Stimulated activated CD8-positive, alpha-beta memory T cell treated with anti-CD3 and anti-CD28 coated beads, Interleukin-7, amount 100 ng/mL, for 24 hours (primary cell): ENCODE measurements at places on chromosomes 13 and 19.

DNA sequence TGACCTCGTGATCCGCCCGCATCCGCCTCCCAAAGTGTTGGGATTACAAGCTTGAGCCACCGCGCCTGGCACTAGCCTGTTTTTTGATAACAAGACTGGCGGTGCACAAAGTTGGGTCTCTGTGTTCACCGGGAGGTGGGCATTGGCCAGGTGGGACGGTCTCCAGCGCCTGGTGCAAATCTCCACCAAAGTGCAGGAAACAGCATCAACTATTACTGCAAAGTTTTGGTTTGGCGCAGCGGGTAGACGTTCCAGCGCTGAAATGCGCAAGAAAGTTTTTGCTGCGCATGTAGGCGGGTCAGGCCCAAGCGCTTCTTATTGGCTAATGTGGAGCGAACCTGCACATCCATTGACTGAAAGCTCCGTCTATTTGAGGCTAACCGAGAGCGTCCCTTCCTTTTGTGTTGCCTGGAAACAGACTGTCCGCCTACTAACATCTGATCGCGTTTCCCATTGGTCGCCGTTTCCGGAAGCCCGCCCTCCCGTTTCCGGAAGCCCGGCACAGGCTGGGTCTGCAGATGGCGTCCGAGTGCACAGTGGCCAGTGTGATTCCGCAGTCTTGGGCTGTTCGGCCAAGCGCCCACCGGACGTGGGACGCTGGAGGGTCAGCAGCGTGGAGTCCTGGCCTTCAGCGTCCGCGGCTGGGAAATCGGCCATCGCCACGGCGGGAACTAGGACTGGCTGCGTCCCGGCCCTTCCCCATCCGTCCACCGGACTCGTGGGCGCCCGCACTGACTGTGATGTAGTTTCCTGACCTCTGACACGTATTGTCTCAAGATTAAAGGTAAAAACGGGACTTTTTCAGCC, 53.3 kb upstream of the ZNF527 start:
- DNase-seq, result peak; percentile 82

- DNase-seq, result no peak
Measured at GRCh38 chr13:109381546-109382180, 404.7 kb downstream of the IRS2 start.

GRCh38 chr19:11587302-11587974, 9.8 kb upstream of the ZNF627 start:
- peak; percentile 67 for DNase-seq

- no peak for DNase-seq
Measured at GRCh38 chr13:32409561-32410421, 18.1 kb downstream of the N4BP2L1 start.

- DNase-seq, result peak; percentile 88
Measured at GRCh38 chr19:51366389-51367254, 434 bp upstream of the ETFB start.

DNA sequence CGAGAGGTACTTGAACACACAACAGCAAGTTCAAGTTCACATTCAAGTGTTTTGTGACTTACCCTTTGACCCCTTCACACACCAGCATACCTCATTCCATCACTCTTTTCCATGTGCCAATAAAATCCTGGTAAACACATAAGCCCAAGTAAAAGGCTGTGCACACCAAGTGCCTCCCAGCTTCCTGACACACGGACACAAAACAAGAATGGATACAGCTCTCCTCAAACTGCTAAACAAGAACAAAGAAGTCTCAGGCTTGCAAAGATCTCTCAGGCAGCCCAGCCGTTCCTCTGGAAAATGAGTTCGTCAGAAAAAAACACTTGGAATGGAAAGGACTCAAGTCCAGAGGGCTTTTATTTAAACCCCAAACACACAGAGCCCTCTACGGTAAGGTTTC, 83.7 kb downstream of the NUFIP1 start:
- no peak for DNase-seq
